ENCODE measurements at places on chromosomes 1 and 21.

- no peak for DNase-seq
Observed at GRCh38 chr21:37790905-37791304, 125.4 kb downstream of the KCNJ6 start.

GRCh38 chr21:37800456-37801061 is 115.7 kb downstream of the KCNJ6 start:
- DNase-seq = no peak

- DNase-seq = no peak
Observed at GRCh38 chr1:79638382-79638781, 631.9 kb upstream of the ADGRL4 start.

DNA sequence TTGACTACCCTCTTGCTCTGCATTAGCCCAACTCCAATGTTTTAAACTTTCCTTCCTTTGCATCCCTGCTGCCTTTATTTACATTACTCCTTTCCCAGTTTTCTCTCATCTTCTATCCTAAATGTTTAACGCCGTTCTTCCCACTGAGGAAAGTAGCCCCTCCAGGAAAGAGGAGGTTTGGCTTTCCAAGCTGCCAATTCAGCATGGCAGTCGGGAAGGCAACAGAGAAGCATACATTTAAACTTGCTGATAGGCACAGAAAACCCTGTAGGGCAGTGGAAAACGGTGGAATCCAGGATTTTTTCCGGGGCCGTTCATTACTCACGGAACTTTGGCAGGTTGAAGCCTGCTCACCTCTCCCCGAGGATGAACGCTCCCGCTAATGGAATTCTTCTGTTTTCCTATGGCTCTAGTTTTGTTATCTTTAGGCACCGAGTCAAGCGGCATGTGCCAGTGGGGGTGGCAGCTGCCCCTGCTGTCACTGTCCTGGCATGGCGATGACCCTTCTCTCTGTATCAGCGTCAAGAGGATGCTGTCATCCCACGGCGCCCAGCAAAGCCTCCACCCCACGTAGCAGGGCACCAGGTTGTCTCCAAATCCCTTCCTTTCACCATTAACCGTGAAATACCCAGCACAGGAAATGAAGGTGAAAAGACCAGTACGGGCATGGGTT is 48.3 kb downstream of the ZBTB18 start:
- no peak for DNase-seq

- DNase-seq = no peak
Observed at GRCh38 chr1:204923201-204923600, 52.5 kb downstream of the NFASC start.

GRCh38 chr1:216518844-216519627 is 95.8 kb upstream of the USH2A start:
- DNase-seq = no peak

DNA sequence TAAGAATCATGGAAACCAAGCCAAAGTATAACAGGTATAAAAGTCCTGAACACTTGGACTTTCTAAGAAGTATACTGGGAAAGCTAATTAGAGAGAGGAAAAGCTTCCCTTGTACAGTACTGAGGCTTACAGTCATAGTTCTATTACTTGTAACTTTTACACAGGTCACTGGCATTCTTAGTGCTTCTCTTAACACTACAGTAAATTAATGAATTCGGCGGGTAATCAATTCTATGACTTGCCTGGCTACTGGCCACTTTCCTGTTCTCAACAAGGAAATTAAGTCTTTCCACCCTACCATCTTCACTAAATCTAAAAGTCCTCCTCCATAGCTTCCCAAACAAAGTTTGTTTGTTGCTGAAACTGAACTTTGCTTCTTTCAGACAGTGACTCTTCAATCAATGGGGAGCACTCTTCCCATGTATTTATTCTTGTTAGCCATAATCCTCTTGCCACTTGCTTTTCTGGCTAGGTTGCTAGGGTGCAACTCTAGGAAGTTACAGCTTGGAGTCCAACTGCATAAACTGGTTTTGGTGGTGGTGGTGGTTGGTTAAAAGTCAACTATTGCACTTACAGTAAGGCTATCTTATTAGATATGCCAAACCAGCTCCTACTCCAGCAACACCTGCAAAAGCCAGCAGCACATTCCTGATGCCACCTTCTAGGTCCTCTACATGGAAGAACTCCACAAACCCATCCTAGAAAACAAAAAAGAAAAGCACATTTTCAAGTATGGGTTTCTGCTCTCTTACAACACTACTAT is 2.4 kb downstream of the MCL1 start:
- DNase-seq = no peak

DNA sequence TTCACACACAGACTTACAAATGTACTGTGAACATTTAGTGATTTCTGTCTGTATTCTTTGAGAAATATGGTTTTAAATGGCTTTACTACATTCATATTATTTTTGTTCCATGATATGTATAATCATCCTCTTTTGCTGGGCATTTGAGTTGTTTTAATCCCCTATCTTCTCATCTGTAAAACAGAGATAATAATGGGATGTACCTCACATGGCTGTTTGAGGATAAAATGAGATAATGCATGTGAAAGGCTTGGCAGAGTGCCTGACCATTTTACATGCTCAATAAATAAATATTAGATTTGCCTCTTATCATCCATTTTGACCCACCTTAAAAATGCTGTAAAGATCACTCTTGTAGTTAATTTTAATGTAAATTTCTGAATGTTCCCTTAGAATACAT is 197.2 kb downstream of the C1orf94 start:
- DNase-seq = no peak

DNA sequence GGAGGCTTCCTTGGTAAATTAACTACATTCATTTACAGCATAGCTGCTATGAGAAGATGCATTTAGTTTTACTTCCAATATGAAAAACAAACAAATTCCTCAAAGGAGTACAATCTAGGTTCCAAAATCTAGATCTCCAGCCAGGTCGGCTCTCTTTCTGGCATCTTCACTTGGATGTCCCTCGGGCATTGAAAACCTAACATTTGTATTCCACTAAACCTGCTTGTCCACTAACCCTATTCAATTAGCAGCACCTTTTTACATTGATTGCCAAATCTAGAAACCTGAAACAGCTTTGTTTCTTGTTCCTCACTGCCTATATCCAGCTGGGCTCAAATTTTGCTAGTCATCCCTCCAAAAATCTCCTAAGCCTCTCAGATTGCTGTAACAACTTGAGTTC is 14.3 kb upstream of the CXADR start:
- DNase-seq = no peak

DNA sequence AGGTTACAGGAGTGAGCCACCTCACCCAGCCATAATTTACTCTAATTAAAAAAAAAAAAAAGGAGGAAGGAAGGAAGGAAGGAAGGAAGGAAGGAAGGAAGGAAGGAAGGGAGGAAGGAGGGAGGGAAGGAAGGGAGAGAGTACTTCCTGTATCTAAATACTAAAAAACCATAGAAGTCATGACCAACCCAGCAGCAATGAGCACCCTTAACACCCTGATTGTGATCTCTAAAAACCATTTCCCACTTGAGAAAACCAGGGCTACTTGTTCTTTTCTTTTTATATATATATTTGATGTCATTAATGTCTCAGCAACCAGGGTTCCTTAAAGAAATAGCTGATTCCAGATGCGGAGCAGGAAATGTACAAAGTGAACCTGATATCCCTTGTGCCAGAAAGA is 31.2 kb downstream of the ARID4B start:
- no peak for DNase-seq

- DNase-seq = no peak
Observed at GRCh38 chr21:14080764-14081096, 130.0 kb downstream of the LIPI start.

GRCh38 chr1:8704866-8705506 is 112.5 kb downstream of the RERE start:
- no peak for DNase-seq

Data from suprapubic skin (tissue), 4 donors.